Bone marrow (tissue), 2 donors: ENCODE measurements at places on chromosomes 2 and 18.

DNA sequence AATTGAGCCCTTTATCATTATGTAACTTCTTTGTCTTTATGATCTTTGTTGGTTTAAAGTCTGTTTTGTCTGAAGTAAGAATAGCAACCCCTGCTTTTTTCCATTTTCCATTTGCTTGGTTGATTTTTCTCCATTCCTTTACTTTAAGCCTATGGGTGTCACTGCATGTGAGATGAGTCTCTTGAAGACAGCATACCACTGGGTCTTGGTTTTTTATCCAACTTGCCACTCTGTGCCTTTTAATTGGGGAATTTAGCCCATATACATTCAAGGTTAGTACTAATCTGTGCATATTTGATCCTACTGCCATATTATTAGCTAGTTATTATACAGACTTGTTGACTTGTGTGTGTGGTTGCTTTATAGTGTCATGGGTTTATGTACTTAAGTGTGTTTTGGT is 89.6 kb downstream of the NBEAL1 start:
- no peak for DNase-seq

GRCh38 chr2:158713523-158714138 is 81.5 kb upstream of the DAPL1 start:
- no peak for DNase-seq

DNA sequence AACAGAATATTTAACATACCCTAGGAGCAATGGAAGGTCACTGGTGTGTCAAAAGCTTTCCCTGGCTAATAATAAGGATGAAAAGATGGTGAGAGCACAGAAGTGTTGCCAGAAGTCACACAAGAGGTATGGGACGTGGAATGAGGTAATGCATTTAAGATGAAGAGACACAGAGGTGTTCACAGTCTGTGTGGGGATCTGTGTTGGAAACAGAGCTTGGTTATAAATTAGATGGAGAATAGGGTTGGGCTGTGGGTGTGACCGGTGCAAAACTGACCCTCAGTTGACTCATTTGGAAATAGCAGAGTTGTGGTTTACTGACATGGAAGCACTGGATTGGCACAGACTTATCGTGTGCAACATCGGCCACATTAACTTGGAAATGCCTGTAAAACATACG is 372.5 kb downstream of the SATB2 start:
- DNase-seq, result no peak

- no peak for DNase-seq
These were observed 218.2 kb downstream of the RAD51AP2 start for GRCh38 chr2:17299891-17300540.

DNA sequence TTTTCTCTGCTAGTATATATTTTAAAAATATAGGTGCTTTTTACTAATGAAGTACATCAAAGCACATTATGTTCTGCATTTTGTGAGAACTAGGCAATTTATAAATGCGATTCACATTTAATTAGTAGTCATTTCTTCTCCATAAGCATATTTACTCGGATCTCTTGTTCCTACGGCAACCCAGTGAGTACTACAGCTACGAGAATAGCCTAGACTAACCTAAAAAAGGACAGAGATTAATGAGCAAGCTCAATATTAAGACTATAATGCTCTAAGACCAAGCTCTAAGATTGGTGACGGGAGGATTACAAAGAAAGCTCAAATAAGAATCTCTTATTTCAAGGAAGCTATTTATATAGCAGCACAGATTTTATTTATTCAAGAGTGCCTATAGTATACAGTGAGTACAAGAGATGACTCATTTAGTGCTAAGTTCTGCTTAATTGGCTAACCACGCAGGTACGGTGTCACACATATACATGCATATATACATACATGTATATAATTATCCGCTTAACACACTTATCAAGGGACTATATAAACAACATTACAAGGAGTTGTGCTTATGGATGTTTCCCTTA is 364.7 kb downstream of the GPD2 start:
- DNase-seq, result no peak
